ENCODE measurements at places on chromosomes 12 and 14.

DNA sequence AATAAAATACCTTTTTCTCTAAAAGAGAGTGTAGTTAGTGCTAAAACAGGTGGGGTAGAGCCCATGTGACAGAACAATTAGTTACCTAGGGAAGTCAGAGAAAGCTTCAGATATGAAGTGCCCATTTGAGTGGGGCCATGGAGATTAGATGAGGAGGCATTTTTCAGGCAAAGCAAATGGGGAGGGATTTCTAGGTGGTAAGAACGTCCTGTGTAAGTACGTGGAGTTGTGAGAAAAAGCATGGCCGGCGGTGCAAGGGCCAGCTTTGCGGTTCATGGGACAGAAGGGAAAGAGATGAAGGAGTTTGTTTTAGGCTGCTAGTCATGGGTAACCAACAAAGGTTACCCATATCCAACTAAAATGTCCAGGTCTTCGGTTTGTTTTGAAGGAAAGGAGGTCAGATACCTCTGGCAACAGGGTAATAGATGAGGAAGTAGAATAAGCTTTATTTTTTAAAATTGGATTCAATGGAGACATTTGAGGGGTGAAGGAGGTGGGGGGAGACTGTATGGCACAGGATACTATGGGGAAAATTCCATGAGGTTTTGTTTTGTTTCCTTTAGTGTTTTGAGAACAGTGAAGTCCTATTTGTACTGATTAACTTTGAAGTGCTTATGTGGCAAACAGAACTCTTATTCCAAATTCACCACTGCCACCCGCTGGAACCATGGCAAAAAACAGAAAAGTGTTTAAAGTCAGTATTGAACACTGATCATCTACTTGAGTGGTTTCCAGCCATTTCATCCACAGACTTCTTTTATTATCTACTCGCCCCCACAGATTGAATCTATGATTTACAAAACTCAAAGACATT is 10.0 kb upstream of the SNRPF start:
- DNase-seq, result no peak

- no peak for DNase-seq
Measured at GRCh38 chr14:64729386-64730060, 25.3 kb downstream of the PLEKHG3 start.

DNA sequence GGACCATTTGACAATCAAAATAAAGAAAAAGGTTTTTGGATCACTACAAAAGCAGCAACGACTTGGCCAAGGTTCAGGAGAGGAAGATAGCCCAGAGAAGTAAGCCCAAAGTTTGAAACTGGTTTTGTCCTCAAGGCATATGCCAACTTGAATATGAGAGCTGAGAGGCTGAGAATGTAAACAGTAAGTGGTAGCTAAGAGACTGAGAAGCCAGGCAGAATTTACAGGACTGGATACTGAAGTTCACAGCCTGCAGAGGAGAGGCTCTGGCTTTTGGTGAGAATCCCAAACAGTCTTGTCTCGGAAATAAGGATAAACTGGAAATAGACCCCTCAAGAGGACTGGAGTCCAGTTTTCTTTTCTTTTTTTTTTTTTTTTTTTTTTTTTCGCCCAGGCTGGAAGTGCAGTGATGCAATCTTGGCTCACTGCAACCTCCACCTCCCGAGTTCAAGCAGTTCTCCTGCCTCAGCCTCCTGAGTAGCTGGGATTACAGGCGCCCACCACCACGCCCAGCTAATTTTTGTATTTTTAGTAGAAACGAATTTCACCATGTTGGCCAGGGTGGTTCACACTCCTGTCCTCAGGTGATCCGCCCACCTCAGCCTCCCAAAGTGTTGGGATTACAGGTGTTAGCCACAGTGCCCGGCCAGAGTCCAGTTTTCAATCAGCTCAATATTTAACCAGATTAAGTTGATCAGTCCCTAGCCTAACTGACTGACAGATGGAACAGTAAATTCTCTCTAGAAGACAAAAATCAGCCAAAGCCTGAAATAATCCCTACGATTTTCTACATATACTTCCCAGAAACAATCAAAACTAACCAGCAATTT is 82.6 kb upstream of the COCH start:
- no peak for DNase-seq

DNA sequence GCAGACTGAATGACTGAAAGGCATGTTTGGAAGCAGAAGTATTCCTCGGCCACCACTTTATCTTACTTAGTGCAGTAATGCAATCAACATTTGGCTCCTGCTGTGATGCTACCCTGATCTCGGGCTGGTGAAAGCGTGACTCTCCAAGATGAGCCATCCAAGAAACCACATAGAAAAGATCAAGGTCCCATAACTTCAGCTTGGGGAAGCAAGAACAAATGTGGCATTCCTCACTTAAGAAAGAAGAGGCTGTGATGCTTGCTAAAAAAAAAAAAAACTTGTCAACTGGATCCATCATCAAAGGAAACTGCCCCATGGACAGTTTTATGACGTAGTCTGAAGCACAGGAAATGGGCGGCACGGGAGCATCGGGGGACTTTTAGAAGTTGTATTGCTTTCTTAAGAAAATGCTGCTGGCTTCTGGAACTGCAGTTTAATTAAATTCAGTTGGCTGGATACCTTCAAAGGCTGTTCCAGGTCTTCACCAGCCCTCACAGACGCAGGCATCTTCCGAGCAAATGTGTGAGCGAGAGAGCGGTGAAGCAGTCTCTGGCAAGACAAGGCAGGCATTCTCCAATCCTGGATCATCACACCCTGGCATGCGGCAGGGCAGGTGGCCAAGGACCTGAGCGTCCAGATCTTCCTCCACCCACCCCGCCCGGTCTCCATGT is 38.2 kb upstream of the MAP1LC3B2 start:
- DNase-seq, result no peak

DNA sequence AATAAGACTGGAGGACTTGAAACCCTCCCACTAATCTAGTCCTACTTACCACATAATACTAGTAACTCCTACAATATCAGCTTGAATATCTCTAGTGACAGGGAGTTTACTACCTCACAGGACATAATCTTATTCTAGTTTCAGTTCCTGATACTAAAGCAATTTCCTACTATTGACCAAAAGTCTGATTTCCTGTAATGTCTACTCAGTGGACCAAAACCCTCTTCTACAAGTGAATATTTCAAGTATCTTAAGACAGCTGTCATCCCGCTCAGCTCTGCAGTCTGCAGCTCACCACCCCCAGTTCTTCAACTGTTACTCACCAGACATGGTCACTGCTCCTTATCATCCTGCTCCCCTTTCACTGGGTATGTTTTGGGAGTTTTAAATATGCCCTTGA is 70.8 kb upstream of the TMCC3 start:
- no peak for DNase-seq

GRCh38 chr12:30626847-30627246 is 68.8 kb downstream of the IPO8 start:
- no peak for DNase-seq

GRCh38 chr14:63725786-63726460 is 1.9 kb downstream of the SGPP1 start:
- DNase-seq, result no peak

DNA sequence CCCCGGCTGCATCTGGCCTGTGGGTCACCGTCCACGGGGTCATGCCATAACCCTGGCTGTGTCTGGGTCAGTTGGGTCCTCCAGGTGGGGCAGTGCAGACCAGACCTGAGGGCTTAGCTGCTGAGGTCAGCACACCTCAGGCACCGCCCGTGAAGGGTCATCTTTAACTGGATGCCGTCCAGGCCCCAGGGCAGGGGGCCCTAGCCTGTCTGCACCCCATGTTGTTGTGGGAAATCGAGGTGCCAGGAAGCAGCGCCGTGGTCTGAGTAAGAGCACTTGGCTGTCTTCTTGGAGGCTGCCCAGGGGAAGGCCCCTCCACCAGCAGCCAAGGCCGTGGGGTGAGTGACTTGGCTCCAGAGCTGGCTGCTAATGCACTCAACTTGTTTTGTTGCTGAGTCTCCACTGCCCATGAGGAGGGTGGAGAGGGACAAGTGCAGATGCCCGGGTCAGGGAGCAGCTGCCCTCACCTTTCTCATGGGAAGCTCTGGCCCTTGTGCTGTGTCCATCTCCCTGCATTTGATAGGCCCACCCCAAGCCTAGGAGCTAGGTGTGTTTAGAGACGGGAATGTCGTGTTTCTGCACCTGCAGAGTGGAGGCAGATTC is 317.2 kb downstream of the TMEM121 start:
- DNase-seq, result no peak

- no peak for DNase-seq
Measured at GRCh38 chr12:71594214-71594948, 69.3 kb downstream of the ZFC3H1 start.

DNA sequence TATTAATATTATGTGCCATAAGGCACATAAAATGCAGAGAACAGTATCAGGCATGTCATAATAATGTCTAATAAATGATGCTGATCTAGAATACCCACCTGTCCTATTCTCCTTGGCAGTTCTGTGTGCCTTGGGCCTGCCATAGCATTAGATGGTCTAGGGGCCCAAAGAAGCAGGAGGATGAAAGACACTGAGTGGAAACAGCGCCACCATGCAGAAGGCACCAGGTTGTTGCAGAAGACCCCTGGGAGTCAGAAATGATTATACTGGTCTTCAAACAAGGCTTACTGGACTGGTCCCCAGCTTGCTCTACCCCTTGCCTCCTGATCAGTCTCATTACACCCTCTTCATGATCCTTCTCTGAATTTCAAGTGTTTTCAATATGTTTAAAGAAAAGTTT is 353.3 kb downstream of the GRIN2B start:
- no peak for DNase-seq

- DNase-seq, result no peak
Measured at GRCh38 chr12:100799770-100800169, 5.2 kb downstream of the ANO4 start.

- no peak for DNase-seq
Measured at GRCh38 chr12:1618489-1618888, 10.5 kb upstream of the WNT5B start.

- DNase-seq, result peak; percentile 83
Measured at GRCh38 chr12:113462117-113462774, 9.4 kb downstream of the LHX5 start.

DNA sequence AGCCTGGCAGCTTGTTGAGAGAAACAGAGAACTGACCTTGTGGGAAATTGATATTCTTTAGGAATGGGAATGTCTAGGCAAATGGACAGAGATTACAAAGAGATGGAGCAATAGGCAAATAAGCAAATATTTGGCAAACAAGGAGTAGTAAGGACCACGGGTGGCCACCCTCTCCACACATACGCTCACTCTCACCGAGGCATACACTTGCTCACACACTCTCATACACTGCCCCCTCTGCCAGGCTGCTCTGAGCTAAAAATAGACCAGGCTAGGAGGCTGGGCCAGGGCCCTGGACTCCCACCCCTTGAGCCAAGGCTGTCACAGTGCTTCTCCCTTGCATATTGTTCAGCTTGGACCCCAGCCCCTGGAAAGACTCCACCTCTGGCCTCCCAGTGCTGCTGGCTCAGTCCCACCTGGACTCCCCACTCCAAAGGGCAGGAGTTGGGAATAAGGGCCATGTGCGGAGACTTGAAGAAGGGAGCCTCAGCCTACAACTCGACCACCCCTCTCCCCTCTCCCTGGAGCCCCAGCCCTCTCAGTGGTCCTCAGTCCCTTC is 1.1 kb downstream of the PPP1R1A start:
- peak; percentile 83 for DNase-seq

- DNase-seq, result no peak
Measured at GRCh38 chr12:93706824-93707223, 29.6 kb downstream of the CRADD start.

- DNase-seq, result no peak
Measured at GRCh38 chr14:75132382-75133086, 5.7 kb upstream of the NEK9 start.

DNA sequence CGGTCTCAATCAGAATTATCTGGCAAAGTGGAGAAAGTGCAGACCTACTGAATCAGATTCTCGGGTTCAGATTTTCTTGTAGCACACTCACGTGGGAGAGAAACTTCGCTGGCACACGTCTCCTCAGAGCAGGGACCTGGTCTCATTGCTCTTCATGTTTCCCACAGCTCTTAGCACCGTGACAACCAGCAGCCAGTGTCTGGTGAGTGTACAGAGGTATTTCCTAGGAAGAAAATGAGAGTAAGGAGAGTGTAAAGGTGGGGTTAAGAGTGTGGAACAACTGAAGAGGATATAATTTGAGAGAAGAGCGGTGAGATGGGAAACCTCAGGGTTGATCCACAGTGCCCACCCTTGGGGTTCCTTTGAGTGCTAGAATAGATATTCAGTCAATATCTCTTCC is 89.2 kb downstream of the ARF6 start:
- no peak for DNase-seq

DNA sequence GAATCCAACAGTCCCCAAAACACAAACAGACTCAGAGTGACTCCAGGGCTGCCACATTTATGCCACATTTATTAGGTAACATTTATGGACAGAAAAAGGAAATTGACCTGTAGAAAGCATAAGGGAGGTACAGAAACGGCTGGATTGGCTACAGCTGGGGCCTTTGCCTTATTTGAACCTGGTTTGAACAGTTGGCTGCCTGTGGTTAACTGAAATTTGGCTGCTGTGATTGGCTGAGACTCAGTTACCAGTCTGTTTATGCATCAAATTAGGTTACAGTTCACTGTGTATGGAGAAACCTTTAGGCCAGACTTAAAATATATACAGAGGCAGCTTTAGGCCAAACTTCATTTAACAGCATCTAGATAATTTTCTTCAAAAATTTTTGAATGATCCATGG is 27.8 kb upstream of the PCNX1 start:
- DNase-seq, result no peak

DNA sequence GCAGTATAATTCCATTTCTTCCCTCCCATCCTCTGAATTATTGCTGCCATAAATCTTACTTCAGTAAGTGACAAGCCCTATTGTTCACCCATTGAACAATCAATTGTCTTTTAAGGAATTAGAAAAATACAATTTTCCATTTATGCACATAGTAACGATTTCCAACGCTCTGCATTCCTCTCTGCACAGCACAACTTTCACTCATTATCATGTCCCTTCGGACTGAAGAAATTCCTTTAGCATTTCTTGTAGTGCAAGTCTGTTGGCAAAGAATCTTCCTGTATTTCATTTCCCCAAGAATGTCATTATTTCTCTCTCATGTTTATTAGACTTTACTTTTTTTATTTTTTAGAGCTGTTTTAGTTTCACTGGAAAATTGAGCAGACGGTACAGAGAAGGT is 252.1 kb upstream of the RTL1 start:
- no peak for DNase-seq

GRCh38 chr12:106345746-106346145 is 11.8 kb upstream of the POLR3B start:
- no peak for DNase-seq

DNA sequence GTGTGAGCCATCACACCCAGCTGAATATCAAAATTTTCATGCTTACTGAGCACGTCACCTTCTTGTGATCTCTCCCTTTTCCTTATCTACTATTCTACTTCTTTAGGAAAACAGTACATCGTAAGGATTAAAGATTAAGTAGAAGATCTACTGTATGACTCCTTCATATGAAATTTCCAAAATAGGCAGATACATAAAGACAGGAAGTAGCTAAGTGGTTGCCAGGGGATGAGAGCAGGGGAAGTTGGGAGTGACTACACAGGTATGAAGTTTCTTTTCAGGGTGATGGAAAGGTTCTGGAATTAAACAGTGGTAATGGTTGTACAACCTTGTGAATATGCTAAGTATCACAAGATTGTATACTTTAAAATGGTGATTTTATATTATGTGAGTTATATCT is 36.5 kb upstream of the CERS5 start:
- no peak for DNase-seq

GRCh38 chr12:123104809-123105208 is 46.1 kb downstream of the PITPNM2 start:
- DNase-seq, result no peak

Data from sigmoid colon (tissue), 7 donors.